ENCODE measurements at places on chromosomes 3 and 15.

GRCh38 chr3:81864272-81864671 lies 102.8 kb upstream of the GBE1 start:
- peak; percentile 50 for DNase-seq

GRCh38 chr3:196202516-196202970 lies 8.7 kb downstream of the ZDHHC19 start:
- DNase-seq, result no peak

DNA sequence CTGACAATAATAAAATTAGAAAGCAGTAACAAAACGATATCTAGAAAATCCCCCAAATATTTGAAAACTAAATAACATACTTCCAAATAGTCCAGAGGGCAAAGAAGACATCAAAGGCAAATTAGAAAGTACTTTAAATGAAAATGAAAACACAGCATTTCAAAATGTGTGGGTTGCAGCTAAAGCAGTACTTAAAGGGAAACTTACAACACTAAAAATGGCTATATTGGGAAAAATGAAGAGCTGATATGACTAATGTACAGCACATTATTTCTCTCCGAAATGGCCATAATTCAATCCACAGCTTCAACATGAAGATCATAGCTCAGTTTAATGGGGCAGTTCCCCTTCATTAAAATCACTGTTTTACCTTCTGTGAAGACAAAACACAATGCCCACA lies 71.9 kb downstream of the FBXL22 start:
- no peak for DNase-seq

DNA sequence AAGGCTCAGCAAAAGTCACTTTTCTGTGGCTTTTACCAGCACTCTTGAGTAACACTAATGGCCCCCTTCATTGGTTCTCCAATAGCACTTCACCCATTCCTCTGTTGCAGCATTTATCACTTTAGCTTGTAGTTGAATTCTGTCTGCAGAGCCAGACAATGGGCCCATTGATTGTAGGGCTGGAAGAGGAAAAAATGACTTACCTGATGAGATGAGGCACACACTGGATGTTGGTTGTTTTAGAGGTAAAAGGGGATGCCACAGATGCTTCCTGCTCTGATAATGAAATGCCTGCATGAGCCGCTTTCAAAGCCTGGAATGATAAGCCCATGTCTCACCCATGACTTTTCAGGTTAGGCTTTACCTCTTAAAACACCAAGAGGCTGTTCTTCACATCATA lies 64.3 kb downstream of the PLAAT1 start:
- DNase-seq, result no peak

- DNase-seq, result peak; percentile 78
Observed at GRCh38 chr3:2099028-2099671, 484 bp downstream of the CNTN4 start.

GRCh38 chr3:73326396-73326795 lies 264.9 kb downstream of the EBLN2 start:
- DNase-seq, result no peak

GRCh38 chr15:76239786-76240185 lies 71.5 kb downstream of the ETFA start:
- DNase-seq, result no peak

GRCh38 chr3:169907476-169907875 lies 3.9 kb upstream of the SAMD7 start:
- DNase-seq, result no peak

- no peak for DNase-seq
Observed at GRCh38 chr3:126621627-126622345, 33.1 kb downstream of the TXNRD3 start.

GRCh38 chr3:54764911-54765310 lies 162.9 kb downstream of the LRTM1 start:
- no peak for DNase-seq

GRCh38 chr15:31387479-31388118 lies 61.0 kb downstream of the KLF13 start:
- DNase-seq, result no peak

DNA sequence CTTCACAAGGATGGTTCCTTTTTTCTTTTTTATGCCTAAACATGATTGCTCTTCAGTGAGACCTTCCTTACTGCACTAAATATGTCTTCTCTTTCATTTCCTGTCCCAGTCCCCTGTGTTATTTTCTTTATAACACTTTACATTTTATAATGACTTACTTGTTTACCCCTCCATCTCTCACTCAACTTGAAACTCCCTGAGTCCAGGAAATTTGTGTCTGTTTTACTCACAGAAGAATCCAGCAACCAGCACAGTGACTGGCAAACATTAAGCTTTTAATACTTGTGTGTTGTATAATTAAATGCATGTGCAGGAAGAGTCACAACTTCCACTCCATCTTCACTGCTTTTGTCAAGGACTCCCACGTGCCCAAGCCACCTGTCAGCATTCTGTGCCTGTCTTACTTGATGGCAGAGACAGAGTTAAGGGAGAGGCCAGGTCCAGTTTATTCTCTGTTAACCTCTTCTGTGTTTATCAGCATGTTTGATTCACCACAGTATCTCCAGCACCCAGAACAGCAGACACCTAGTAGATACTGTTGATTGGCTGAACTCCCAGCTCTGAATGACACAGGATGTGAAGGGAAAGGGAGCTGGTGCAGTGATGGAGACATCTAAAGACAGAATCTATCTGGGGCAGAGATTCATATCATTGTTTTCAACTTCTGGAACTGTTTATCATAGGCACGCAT lies 42.8 kb downstream of the SSR3 start:
- DNase-seq, result no peak

GRCh38 chr15:90812171-90812957 lies 56.0 kb upstream of the FURIN start:
- DNase-seq, result no peak

DNA sequence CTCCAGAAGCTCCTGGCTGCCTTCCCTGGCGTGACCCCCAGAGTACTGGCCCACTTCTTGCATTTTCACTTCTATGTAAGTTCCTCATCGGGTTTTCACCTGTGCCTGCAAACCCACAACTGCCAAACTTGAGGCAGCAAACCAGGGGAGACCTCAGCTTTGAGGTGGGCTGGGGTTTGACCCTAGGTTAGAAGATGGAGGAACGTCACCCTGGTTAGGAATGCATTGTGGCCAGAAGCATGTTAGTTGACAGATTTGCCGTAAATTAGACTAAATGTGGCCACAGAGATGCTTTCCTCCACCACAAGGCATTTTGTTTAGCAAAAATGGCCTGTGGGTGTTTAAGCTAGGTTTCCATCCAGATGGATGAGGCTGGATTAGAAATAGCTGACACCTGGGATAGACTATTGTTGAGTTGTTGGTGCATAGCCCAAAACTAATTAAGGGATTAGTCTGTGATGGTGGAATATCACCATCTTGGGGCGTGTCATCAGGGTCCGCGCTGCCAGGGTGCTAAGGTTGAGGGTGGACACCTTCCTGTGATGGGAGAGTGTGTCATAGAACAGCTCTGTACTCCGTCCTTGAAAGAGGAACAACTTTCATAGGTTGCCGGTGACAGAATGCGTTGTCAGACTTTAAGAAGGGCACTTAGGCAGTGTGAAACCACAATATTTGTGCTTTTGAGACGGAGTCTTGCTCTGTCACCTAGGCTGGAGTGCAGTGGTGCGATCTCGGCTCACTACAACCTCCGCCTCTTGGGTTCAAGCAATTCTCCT lies 3.6 kb downstream of the NISCH start:
- no peak for DNase-seq

DNA sequence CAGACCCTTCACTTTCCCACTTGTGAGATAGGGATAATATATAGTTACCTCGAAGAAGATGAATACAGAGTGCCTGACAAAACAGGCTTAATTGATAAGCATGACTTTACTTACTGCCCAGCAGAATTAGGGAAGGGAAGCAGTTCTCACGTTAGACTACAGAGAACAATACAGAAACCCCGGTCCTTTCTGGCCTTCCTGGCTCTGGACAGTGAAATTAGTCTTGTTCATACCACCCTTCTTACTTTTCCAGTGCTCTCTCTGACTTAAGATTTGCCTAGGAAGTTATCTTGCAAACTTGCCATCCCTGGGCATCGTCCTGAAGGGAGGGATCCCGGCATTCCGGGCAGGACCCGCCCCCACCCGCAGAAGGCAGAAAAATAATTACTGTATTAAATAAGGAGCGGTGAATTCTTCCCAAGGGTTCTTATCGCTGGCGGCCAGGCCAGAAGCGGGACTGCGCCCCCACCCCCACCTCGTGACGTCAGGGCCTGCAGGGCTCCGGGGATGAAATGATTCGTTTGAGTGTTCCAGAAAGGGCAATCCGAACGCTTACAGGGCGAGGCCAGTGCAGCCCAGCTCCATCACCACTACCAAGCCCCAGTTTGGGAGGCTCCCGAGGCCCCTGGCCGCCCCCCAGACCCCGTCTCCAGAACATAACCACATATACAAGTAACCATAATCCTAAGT lies 8.4 kb downstream of the SOX2 start:
- no peak for DNase-seq

GRCh38 chr15:32987067-32987466 lies 207.4 kb downstream of the FMN1 start:
- no peak for DNase-seq

DNA sequence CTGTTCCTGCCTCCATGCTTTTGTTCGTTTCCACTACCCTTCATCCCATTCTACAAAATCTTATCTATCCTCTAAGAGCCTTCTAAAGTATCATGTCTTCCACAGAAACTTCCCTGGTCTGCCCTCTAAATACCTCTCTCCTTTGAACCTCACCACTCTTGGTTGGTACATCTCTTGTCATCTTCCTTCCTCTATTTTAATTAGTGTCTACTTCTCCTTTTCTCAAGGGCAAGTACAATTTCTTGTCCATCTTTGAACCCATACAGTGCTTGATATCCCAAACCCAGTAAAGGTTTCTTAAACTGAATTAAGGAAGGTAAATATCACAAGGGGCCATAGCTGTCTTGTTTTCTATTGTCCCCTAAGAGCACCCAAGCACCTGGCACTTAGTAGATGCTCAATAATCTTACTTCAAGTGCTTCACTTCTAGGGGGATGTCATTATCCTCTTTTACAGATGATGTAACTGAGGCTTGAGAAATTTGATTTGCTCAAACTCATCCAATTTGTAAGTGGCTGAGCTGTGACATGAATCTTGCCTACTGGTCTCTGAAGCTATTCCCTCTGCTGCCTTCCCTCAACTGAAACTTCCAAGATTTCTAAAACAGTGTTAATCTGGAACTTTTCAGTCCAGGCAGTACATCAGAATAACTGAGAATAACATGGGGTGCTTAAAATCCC lies 2.6 kb upstream of the DAPK2 start:
- DNase-seq, result no peak

DNA sequence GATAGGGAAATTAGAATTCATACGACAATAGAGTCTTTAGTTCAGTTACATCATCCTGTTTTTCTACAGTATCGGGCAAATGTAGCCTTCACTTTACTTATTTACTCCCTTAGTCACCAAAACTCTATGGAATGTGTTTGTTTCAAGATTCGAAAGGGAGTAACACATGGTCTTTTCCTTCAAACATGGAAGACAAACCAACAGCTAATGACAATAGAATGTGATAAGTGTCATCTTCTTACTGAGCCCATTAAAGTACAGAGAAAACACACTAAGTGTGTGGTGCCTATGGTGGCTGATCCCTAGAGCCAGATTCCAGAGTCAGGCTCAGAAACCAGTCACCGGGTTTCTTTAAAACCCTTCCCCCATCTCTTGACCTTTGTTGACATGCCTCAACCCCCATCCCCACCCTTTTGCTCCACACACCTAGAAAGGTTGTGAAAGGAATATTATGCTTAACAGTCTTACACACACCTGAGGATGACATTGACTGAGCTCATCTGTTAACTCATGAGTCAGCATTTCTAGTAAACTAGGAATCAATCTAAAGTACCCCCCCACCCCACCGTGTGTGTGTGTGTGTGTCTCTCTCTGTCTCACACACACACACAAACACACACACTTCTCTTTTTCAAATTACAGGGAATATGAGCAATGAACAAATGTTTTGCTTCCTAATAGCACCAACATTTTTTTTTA lies 549.6 kb upstream of the CCDC54 start:
- no peak for DNase-seq

- DNase-seq, result no peak
Observed at GRCh38 chr3:124361566-124361965, 368.7 kb upstream of the UMPS start.

GRCh38 chr3:124791142-124791541 lies 60.9 kb downstream of the UMPS start:
- no peak for DNase-seq

DNA sequence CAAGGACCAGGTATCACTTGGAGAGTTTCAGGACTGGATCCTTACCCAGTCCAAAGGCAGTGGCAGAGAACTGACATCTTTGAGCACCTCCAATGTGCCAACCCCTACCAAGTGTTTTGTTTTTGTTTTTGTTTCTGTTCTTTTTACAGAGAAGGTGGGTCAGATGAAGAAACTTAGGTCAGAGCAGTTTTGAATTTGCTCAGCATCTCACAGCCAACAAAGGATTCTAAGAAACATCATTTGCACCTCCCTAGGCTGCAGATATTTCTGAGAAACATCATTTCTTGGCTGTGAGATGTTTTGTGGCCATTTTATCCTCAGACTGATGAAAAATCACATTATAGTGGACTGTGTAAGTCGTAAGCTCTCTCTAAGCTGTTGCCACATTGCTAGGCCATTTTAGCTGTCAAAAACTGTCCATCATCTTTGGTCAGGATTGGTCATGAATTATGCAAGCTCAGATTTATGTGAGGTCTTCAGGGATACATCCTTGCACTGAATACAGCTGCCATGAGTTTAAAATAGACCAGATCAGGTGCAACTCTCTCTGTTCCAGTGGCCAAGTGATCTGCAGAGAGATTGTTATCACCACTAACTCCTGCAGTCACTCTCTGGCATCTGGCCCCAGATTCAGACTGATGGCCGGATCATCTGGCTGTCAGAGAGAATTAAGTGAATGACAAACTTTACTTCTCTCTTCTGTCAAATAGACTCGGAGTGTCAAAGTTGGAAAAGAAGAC lies 341.5 kb downstream of the EPHB1 start:
- DNase-seq, result no peak

DNA sequence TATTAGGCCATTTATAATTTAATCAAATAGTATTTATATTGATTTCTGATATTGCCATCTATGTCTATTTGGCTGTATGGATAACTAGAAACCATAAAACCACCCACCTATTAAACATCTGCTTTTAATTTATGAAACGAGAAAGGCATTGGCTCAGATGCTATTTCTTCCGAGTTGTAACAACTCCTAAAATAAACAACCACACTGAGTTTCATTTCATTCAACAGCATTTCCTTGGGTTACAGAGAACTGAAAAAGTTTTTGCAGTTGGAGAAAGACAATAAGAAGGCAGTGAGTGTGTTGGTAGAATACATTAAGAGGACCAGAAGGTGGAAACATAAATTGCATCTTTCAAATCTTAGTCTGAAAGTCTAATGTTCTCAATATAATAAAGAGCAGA lies 79.1 kb downstream of the AQR start:
- DNase-seq, result no peak
